ENCODE measurements at places on chromosomes 5 and 9. TPM values are rescaled to one million over a fixed set of nuclear protein-coding genes. Genes with fewer than 3 reads are reported as not detected.

- no peak for DNase-seq
Measured at GRCh38 chr5:41893074-41893851, 10.9 kb upstream of the RIMOC1 start.

DNA sequence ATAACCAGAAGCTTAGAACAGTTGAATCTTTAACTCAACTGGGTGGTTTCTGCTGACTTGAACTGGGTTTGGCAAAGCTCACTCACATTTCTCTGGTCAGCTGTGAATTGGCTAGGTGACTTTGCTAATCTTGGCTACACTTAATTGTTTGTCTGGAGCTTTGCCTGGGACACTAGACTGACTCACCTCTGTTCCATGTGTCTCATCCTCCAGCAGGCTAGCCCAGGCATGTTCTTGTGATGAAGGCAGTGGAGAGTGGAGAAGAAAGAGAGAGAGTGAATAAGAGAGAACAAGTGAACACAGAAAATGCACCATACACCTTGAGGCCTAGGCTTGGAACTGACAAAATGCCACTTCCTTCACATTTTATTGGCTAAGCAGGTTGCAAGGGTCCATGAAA, 32.6 kb downstream of the SPATA31D1 start:
- DNase-seq, result peak; percentile 82

Gene GARIN3
- not detected for total RNA-seq

DNA sequence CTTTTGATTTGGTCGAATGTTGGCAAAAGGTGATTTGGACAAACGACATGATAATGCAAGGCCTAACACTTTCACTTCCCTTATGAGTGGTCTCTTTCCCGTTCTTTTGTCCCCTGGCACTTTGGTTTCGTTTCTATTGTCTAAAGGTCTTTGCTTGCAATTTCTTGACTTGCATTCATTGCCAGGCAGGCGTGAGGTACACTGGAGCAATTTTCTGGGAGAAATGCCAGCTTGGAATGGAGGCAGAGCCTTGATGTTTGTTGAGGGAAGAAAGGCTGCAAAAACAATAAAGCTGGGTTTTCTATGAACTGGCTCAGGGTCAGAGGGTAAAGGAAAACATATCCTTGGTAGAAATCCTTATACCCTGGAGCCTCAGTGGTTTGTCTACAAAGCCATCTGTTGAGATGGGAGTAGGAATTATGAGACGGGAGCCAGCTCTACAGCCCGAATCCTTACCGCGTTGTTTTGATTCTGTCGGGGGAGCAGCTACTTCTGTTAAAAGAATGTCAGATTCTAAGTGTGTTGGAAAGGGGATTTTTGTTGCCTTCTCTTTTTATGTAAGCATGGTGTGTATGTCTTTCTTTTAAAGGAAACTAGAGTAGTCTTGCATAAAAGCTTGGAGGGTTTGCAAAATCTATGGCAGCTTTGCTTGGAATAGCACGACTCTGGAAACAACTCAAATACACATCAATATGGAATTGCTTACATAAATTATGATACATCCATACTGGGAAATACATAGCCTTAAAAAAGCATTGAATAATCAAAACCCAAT, 158.9 kb downstream of the RMI1 start:
- DNase-seq, result peak; percentile 15

- no peak for DNase-seq
Measured at GRCh38 chr9:94860678-94861588, 134.4 kb downstream of the AOPEP start.

GRCh38 chr5:94361832-94362796, 256.3 kb downstream of the KIAA0825 start:
- DNase-seq, result no peak

DNA sequence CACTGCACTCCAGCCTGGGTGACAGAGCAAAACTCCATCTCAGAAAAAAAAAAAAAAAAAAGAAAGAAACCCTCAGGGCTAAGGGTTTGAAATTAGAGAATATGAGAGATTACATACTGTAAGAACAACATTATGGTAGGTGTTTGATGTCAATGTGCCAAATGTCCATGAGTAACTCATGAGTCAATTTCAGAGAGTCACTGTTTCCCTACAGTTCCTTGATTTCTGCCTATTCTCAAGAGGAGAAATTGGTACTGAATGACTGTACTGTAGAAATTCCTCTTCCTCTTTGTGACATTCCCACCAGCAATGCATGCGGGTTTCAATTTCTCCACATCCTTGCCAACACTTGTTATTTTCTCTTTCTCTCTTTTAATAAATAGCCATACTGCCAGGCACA, 35.2 kb downstream of the MARVELD2 start:
- no peak for DNase-seq

Gene SPINK9
- total RNA-seq, result not detected

Gene DNAJC18
- total RNA-seq, result 10.3 TPM

Gene ANXA2R
- total RNA-seq, result 3.3 TPM

GRCh38 chr5:155052532-155052931, 39.0 kb downstream of the KIF4B start:
- DNase-seq, result no peak
